ENCODE measurements at places on chromosomes 16 and 17.
A peak's percentile ranks its signal among the peaks of the same experiment; 100 is the strongest.

GRCh38 chr17:5758651-5759050 lies 174.3 kb upstream of the NLRP1 start:
- no peak for DNase-seq

- DNase-seq: no peak
Measured at GRCh38 chr17:41982026-41982760, 15.6 kb downstream of the CNP start.

- no peak for DNase-seq
Measured at GRCh38 chr16:11053916-11054460, 109.6 kb downstream of the CLEC16A start.

DNA sequence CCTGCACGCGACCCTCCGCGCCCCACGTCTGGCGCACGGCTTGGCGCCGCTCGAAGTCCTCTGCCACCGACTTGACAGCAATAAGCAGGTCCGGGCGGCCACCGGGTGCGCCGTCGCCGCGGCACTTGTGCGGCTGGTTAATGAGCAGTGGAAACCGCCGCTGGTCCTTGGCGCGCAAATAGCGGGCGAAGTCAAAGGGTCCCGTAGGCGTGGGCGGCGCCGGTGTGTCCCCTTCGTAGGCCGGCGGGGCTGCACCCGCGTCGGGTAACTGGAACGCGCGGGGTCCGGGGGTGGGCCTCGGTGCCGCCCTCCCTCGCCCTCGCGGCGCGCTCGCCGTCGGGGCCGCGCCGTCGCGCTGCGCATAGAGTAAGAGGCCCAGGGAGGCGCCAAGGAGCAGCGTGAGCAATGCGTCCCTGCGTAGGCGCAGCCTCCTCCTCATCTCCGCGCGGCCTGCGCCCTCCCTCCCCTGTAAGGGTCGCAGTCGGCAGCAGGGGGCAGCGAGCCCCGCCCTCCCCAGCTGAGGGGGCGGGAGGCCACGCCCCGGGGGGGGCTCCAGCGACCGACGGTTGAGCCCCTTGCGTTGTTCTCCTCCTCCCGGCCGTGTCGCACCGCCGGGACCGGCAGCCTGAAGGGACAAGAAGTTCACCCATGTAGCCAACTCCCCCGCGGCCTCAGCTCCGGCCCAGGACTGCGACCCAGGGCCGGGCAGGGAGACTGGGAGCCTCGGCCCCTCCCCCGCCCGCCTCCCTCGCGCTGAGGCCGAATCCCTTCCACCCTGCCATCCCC lies 558 bp downstream of the B3GNT9 start:
- peak; percentile 40 for DNase-seq

DNA sequence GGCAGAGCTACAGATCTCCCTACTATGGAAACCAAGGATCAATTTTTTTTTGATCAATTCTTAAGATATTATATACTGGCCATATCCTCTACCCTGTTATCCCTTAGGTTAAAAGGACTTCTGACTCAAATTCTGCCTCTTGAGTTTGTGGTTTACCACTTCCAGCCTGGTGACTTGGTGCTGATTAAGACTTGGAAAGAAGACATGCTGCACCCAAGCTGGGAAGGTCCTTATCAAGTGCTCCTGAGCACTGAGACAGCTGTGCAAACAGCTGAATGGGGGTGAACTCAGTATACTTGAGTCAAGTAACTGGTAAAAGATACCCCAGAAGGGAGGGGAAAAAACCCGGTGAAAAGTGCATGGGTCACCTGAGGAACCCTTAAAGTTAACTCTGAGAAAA lies 20.5 kb upstream of the SPACA3 start:
- DNase-seq: no peak

DNA sequence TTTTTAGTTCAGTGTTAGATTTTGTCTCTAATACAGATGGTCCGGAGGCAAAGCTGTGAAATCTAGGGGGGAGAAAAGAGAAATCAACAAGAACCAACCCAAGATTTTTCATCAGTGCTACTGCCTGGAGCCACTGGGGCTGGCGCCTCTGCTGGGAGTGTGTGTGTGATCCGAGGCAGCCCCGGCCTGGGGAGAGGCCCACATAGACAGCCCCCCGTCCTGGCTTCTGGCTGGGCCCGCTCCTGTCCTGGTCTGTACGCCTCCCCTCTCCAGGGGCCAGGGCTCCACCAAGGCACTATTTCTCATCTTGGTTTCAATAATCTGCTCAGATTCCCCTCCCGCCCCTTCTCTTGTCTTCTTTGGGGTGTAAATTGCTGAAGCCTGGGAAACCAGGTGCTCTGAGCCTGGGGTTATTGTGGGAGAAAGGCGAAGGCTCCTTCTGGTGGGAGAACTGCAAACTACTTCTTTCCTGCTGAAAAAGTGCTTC lies 7.8 kb downstream of the BAHCC1 start:
- DNase-seq: no peak

DNA sequence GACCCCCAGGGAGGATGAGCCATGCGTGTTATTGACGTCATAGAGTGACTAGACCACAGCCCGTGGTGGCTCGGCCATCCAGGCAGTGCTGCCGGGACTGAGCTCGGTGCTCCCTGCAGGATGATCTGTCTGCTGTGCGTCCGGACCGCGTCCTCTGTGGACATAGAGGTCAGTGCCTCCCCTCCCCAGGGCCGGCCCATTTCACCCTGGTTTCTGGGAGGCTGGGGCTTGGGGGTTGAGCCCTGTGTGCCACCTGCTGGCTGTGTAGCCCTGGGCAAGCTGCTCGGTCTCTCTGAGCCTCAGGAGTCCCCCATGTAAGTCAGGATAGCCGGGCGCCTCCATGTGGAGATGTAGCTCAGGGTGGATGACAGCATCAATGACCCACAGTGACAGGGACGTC lies 8.3 kb downstream of the TSC2 start:
- no peak for DNase-seq

DNA sequence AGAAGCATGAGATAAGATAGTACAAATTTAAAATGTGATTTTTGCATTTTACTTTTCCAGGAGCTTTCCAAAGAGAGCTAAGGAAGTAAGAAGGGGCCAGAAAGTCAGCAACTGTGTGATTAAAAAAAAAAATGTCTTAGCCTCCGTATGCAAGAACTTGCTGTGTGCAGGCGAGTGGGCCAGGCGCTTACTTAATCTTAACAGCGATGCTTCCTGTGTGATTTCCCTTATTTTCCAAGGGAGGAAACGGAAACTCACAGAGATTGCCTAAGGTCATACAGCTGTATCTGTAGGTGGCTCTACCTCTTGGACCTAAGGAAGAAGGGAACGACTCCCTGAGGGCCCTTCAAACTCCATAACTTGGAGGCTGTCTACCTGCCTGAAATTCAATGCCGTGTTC lies 11.1 kb downstream of the HS3ST3B1 start:
- DNase-seq: no peak
